Brain microvascular endothelial cell (primary cell): ENCODE measurements at places on chromosomes 4 and X.
A peak's percentile ranks its signal among the peaks of the same experiment; 100 is the strongest.

DNA sequence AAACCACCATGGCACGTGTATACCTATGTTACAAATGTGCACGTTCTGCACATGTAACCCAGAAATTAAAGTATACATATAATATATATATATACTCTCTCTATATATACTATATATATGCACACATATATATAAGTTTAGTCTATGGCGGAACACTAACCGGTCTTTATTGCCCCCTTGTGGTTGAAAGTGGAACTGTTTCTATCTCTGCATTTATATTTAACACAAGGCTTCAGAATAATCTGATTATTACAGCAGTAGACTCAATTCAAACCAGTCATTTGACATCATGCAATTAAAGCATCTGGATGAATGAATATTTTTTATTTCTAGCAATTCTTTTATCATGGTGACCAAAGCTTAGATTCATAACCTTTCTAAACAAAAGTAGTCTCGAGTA lies 14.6 kb downstream of the RAB9B start:
- peak; percentile 45 for DNase-seq

- peak; percentile 29 for DNase-seq
These were observed 54.1 kb downstream of the SRPX start for GRCh38 chrX:38166478-38167083.

- no peak for DNase-seq
These were observed 225.2 kb downstream of the MGST2 start for GRCh38 chr4:139890816-139891215.

- no peak for DNase-seq
These were observed 30.5 kb downstream of the DOCK11 start for GRCh38 chrX:118526149-118526548.

- DNase-seq: peak; percentile 79
These were observed 203.4 kb downstream of the MAML3 start for GRCh38 chr4:139950568-139950967.

- DNase-seq: no peak
These were observed 30.2 kb upstream of the NKRF start for GRCh38 chrX:119636419-119636818.

GRCh38 chrX:50876551-50876950 lies 34.0 kb upstream of the BMP15 start:
- DNase-seq: no peak

DNA sequence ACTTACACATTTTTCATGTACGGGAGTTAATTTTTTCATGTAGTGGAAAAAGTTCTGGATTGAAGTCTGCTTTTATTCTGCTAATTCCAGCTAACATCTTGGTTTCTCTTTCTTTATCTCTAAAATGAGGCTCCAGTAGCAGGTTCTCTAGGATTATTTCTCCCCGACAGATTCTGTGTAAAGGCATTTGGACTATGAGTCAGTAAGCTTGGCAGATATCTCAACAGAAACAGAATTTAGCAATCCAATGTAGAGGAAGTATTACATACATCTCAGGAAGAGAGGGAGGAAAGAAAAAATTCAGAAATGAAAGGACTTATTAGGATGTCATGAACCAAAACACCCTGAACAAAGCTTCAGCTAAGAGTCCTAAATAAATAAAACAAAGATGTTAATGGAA lies 1682.3 kb upstream of the TENM3 start:
- no peak for DNase-seq

DNA sequence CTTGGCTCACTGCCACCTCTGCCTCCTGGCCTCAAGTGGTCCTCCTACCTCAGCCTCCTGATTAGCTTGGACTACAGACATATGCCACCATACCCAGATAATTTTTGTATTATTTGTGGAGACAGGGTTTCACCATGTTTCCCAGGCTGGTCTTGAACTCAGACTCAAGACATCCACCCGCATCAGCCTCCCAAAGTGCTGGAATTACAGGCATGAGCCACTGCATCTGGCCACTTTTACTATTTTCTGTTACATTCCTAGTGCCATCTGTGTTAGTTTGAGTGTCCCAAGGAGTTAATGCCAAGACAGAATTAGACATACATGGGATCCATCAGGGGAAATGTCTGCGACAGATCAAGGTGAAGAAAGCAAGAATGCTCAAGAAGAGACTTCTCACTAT lies 288.2 kb upstream of the CTSO start:
- DNase-seq: no peak

- DNase-seq: no peak
These were observed 80.3 kb downstream of the DDIT4L start for GRCh38 chr4:100109921-100110320.

GRCh38 chrX:25941087-25941486 lies 197.1 kb upstream of the MAGEB18 start:
- no peak for DNase-seq

GRCh38 chr4:139171876-139172691 lies 4.9 kb downstream of the ELF2 start:
- DNase-seq: peak; percentile 62

DNA sequence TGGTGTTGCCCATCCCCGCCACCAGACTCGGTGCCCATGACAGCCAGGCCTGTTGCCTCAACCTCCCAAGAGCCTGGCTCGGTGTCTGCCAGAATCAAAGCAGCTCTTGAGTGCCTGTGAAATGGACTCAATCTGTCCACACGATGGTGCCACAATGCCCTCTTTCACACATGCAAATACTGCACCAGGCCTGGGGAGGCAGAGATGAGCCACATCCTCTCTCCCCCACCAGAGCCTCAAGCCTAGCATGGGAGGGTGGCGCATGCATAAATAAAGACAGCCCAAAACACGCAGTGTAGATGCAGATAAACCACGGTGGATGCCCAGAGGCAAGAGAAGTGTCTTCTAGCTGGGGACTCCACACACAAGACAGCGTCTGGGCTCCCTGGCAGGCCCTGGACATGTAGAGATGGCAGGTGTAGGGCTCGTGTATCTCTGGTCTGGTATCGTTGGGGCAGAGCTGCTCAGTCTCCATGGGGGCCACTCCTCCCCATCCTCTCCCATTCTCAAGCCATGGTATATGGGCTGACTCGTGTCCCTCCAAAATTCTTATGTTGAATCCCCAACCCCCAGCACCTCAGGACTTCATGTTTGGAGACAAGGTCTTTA lies 65.6 kb downstream of the JAKMIP1 start:
- no peak for DNase-seq

- peak; percentile 28 for DNase-seq
These were observed 100.2 kb upstream of the GRIA3 start for GRCh38 chrX:123083924-123084323.

GRCh38 chrX:24166078-24166477 lies 16.5 kb downstream of the ZFX start:
- DNase-seq: no peak

DNA sequence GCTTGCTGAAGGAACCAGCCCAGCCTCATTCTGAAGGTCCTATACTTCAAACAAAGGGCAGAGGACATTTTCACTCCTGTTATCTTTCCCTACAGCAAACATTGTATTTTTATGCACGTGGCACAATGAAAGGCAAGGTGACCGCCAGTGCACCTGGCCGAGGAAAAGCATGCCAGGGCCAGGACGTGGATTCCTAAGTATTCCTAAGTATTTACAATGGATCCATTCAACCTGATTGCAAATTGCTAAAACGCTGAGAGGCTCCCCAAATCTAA lies 127.9 kb upstream of the FTHL17 start:
- DNase-seq: no peak

DNA sequence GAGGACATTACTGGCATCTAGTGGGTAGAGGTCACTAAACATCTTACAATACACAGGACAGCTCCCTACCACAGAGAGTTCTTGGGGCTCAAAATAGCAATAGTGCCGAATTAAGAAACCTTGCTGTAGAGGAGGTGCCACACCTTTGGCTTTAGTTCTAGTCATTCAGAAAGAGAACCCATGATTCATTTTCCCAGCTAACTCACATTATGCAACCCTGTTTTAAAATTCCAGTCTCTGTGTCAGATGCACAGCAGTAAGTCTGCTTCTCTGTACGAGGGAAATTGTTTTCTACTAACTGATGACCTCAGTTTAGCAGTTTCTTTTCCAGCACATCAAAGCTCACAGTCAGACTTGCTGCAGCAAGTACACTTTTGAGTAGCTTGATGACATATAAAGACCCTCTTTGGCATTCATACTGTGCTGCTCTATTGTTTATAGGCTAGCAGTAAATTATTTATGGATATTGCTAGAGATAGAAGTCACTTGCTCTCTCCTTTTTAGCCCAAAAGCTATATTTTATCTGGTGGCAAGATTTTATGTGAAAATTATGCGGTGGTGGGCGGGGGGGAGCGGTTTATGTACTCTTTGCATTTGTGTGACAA lies 487.8 kb upstream of the MAGEB18 start:
- no peak for DNase-seq

DNA sequence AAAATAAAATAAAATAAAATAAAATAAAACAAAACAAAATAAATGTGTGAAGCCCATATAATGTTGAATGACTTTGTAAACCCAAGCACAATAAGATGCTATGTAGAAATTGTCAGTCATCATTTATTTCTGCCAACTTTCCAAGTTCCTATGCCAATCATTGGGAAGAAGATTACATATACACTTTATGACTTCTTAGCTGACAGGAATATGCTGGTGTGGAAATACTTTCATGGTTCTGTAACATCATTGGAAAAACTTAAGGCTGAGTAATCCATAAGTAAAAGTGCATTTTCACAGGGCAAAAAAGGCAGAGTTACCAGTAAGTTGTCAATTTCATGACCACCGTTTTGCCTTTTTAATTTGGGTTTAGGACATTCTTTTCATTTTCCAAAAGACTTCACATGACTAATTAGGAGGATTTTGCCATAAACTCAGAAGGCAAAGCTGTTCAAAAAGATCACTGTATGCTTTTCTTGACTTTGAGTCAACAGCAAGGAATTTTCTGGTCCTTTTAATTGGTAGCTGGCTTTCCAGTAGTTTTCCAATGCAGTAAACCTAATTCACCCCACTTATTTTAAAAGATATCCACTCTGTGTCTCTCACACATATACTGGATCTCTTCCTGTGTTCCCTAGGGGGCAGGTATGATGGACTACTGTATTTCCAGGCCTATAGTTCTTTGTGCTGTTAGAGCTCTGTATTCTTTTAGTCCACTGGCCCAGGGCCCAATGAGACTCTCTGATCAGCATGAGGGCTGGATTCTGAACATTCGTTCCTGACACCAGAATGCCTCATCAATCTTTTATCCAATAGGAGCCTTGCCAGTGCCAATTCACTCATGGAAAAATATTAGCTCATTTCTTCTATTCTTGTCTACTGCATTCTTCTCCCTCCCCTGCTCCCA lies 26.2 kb upstream of the SCRG1 start:
- peak; percentile 76 for DNase-seq

- DNase-seq: no peak
These were observed 2214.5 kb upstream of the TENM3 start for GRCh38 chr4:180028682-180029081.

DNA sequence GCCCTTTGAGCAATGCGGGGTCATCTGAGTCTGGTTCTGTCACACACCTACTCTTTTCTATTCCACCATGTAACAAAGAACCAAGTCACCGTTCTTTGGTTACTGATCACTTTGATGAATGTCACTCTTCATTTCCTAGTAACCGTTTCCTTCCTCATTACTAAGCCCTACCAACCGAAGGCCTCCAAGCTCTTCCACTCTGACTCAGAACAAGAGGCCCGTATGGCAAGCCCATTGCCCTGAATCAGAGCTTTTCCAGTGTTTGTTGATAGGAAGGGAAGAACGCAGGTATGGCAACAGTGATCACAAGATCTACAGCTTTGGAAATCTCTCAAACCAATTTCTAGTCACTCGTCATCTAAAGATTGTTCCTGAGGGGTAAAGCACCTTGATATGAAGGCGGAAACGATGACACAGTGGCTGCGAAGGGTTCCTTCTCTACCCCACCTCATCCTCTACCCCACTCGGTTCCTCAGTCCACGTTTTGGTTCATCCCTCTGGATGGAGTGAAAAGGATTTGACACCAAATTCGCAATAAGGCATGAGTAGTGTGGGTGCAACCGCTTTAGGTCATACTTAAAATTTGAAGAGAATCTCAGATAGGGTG lies 28.0 kb upstream of the CD40LG start:
- DNase-seq: no peak

- DNase-seq: no peak
These were observed 33.0 kb upstream of the RAB9B start for GRCh38 chrX:103864886-103865534.

GRCh38 chr4:168019921-168020320 lies 72.4 kb upstream of the ANXA10 start:
- no peak for DNase-seq

- no peak for DNase-seq
These were observed 419.1 kb upstream of the BOD1L1 start for GRCh38 chr4:14046642-14047041.

GRCh38 chr4:17370818-17371217 lies 141.1 kb downstream of the QDPR start:
- no peak for DNase-seq

DNA sequence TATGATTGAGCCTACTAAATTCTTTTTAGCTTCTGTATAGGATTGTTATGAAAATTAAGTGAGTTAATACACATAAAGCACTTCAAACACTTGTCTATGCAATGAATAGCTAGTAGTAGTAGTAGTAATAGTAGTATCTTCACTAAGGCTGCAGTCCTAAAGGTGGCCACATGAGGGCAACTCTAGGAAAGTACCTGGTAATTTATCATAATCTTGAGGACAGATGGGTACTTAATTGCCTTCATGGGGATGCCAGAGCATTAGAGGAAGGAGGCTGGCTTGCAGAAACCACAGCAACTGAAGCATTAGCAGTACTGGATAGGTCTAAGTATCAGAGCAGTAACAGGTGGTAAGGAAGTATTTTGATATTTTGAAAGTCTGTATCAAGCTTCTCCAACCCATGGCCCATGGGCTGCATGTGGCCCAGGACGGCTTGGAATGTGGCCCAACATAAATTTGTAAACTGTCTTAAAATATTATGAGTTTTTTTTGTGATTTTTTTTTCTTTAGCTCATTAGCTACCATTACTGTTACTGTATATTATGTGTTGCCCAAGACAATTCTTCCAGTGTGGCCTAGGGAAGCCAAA lies 17.3 kb downstream of the NIPAL1 start:
- peak; percentile 57 for DNase-seq

DNA sequence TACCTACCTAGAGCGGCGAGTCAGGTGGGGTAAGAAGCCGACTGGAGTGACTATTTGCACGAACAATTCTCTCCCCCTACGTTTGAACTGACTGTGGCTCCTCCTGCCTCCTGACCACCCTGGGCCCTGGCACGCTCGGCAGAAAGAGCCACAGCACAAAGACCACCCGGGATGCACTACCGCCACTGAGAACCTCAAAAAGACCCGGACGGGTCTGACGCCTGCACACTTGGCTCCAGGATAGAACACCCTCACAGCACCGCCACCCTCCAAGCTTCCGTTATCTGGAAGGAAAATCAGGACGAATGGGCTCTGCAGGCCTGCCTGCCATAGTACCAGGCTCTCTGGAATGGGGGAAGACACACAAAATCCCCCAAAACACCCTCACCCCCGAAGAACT lies 2.2 kb downstream of the LRPAP1 start:
- DNase-seq: no peak

- DNase-seq: no peak
These were observed 13.8 kb downstream of the FHDC1 start for GRCh38 chr4:152949930-152950329.

GRCh38 chrX:56789518-56790070 lies 60.6 kb downstream of the NBDY start:
- DNase-seq: no peak
